T1000 (cell line): ENCODE measurements at places on chromosomes 1 and 21.

GRCh38 chr21:43734928-43735229, 15.9 kb downstream of the PDXK start:
- DNase-seq, result no peak

GRCh38 chr1:214067397-214067796, 79.6 kb downstream of the PROX1 start:
- DNase-seq, result no peak

DNA sequence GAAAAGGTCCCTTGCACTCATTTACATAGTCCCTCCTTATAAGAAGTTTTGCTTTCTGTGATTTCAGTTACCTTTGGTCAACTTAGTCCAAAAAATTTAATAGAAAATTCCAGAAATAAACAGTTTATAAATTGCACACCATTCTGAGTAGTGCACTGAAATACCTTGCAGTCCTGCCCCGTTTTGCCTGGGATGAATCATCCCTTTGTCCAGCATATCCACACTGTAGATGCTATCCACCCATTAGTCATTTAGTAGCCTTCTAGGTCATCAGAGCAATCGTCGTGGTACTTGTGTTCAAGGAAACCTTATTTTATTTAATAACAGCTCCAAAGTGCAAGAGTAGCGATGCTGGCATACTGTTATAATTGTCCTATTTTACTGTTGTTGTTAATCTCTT, 38.0 kb downstream of the SPRTN start:
- DNase-seq, result no peak

DNA sequence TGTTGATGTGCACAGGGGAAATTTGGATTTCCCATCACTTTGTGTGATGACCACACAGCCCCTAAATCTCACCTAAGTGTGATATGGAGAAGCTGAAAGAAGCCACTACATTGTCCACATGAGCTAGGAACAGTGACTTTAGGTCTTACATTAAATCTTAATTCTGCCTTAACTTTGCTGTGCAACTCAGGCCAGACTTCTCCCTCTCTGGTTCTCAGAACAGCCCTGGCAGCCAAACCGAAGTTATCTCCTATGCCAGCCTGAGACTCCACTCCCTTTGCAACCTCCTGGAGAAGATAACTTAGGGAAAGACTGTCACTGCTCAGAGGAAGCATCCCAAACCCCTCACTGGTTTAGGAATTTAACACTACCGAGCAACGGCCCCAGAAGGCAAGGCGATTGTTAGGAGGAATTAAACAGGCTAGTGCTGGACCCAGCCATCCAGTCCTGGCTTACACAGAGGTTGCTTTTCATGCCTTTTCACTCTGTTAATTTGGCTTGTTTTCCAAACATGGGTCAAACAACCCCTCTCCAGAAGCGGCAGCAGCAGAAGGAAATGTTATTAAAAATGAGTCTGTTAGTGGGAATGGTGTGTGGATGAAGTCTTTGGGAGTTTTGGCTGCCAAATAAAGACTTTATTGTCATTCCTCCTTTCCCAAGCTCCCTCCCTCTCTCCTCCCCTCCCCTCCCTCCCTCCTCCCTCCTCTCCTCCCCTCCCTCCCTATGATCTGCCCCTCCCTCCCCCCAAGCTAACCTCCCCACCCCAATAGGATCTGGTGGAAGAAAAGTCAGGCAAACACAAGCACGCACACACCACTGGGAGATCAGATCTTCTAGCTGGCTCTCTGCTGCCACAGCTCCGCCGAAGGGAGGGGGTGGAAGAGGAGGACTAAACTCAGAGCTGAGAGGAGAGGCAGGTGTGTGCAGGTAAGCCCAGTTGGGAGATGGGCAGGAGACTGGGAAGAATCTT, at the start of gene PRELP:
Gene PRELP, plus strand, starts transcription at position 795 of the 970 bp plus-strand sequence. CDS start 7,379 bp downstream, outside the sequence.
- DNase-seq, result no peak

DNA sequence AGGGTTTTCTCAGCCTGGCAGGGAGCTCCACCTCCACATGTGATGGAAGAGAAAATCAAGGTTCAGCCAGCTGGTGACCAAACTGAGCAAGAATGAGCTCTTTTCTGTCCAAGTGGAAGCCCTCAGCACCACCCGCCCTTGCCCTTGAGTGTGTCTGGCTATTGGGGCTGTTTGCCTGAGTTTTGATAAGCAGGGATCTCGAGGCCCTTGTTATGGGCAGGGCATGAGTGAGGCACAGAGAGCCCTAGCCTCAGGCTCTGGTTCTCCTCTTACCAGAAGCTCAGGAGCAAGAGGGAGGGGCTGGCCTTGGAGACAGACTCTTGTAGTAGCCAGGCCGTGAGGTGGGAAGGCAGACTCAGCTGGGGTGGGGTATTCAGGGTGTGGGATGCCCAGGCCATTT, 37.5 kb upstream of the ARF1 start:
- DNase-seq, result no peak

DNA sequence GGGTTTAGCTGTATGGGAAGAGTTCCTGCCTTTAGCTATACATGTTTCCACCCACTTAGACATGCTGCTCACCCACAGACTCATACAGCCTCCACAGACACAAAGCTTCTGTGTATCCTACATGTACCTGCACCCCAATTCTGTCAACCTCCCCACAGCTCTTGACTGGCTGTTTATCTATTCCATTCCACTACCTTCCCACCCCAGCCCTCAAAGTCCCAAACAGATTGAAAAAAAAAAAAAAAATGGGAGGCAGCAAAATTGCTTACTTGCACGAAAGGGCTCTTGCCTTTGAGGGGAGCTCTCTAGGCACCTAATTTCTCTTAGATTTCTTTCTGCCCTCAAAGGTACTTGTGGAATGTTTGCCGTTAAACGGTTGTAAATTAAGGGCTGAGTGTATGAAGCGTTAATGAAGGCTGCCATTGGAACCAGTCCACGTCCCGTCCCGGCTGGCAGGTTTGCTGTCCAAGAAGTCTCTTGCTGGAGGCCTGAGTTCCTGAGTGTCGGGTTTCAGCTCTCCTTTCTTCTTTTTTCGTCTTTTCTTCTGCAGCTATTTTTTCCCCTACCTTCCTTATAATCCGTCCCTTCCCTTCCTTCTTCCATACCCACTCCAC, 43.6 kb downstream of the PBX1 start:
- no peak for DNase-seq

- no peak for DNase-seq
Measured at GRCh38 chr1:97145321-97145956, 423.9 kb downstream of the PTBP2 start.

GRCh38 chr1:147247656-147248238, 5.3 kb downstream of the CHD1L start:
- DNase-seq, result no peak

GRCh38 chr1:213679153-213679552, 308.6 kb upstream of the PROX1 start:
- no peak for DNase-seq

GRCh38 chr1:62621907-62622306, 24.6 kb downstream of the ANGPTL3 start:
- DNase-seq, result peak; percentile 11

DNA sequence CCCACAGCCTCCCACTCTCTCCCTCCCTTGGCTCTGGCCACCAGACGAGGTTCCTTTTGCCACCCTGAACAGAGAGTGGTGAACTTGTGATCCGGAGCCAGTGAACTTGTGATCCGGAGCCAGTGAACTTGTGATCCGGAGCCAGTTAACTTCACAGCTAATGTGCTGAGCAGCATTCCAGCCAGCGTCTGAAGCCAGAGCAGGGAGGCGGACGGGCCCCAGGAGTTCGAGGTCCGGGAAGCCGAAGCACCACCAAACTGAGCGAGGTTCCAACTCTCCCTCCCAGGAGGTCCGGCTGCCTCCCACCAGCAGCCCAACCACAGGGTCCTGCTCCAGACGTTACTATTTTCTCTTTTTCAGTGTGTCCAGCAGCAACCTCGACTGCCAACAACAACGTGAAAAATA, 85.8 kb downstream of the SYF2 start:
- DNase-seq, result no peak

DNA sequence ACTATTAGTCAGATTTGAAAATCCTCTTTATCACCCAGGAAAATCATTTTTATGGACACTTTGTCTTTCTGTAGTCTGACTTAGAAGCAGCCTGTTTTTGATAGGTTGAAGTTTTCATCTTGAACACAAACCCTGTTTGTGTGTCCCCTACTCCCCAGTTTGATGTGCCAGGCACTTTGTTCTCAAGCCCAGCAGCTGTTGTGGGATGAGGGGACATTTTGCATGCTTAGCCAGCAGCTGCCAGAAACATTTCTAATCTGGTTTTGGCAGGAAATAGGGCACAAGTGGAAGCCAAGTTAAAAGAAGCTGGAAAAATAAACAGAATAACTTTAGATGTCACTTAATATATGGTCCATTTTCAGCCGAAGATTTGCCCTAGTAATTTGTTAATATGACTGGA, 29.9 kb downstream of the ACTN2 start:
- DNase-seq, result no peak

GRCh38 chr21:38848187-38848609, 42.5 kb downstream of the ETS2 start:
- no peak for DNase-seq

GRCh38 chr21:36419996-36420395, 34.8 kb downstream of the CHAF1B start:
- DNase-seq, result peak; percentile 38

- no peak for DNase-seq
Measured at GRCh38 chr1:94323311-94324177, 86.2 kb upstream of the ARHGAP29 start.

GRCh38 chr1:65174585-65174984, 26.6 kb downstream of the AK4 start:
- peak; percentile 42 for DNase-seq

DNA sequence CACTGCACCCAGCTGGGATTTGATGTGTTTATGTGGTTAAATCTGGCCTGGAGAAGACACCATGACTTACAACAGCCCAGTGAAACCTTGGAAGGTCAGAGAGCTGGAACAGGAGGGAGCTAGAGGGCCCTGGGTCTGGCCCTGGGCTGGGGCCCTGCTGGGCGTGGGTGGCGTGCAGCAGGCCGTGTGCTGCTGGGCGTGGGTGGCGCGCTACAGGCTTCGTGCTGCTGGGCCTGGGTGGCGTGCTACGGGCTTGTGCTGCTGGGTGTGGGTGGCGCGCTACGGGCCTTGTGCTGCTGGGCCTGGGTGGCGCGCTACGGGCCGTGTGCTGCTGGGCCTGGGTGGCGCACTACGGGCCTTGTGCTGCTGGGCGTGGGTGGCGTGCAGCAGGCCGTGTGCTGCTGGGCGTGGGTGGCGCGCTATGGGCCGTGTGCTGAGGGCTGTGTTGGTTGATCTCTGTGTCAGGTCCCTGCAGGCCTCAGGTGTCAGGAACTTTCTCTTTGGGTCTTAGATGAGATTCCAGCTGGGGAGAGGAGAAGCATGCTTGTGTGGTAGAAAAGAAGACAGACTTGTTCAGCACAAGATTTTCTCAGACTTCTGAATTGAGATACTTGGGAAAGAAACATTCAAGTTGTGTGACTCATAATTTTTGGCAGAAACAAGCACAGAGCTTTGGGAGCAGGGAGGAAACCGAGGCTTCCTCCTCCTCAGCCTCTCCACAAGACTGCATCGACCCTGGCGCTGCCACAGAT, 66.0 kb downstream of the COL18A1 start:
- DNase-seq, result no peak

GRCh38 chr1:109249654-109250401, 489 bp downstream of the CELSR2 start:
- no peak for DNase-seq

- DNase-seq, result no peak
Measured at GRCh38 chr1:195185321-195185720, 1422.9 kb downstream of the KCNT2 start.

DNA sequence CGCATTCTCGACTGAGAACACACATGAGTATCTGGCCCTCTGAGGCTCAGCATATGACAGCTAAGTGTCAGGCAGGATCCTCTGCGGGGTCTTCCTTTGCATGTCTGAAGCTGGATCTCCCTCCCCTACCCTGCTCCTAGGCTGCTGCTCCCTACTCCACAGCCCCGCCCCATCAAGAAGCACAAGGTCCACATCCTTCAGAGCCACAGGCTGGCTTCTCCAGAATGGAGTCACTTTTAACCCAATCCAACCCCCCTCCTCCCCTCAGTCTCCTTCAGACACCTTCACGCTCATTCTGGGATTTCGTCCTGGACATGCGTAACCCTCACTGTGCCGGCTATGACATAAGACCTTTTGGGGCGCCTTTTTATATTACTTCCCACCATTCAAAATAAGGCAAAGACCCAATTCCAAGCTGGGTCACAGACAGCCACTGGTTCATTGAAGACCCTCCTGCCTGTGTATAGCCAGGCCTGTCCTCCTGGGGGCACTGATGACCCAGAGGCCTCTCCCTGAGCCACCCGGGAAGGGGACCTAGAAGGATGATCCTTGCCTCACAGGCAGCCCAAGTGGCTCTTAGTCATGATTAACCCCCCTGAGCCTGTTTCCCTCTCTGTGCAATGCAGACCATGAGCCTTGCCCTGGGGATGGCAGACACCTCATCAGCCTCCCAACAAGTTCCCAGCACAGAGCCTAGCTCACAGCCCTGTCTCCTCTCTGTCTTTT, 4.7 kb downstream of the ADGRB2 start:
- no peak for DNase-seq

- DNase-seq, result no peak
Measured at GRCh38 chr1:233459470-233459945, 132.0 kb downstream of the MAP3K21 start.

GRCh38 chr1:209549443-209550205, 33.9 kb upstream of the CAMK1G start:
- DNase-seq, result no peak

DNA sequence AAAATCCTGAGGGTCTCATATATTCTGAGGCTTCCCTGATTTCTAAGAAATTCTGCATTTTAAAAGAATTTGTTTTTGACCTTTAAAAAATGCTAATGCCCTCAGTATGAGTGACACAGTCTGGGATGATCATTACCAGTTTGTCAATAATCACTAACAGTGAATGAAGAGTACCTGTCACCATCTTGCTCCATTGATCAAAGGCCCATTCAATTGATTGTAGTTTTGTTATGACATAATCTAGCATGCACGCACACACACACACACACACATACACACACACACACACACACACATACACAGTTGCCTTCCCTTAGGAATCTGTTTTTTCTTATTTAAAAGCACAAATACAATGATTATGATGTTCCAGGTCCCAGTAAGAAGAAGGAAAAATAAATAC, 250.4 kb downstream of the NFIA start:
- DNase-seq, result no peak

DNA sequence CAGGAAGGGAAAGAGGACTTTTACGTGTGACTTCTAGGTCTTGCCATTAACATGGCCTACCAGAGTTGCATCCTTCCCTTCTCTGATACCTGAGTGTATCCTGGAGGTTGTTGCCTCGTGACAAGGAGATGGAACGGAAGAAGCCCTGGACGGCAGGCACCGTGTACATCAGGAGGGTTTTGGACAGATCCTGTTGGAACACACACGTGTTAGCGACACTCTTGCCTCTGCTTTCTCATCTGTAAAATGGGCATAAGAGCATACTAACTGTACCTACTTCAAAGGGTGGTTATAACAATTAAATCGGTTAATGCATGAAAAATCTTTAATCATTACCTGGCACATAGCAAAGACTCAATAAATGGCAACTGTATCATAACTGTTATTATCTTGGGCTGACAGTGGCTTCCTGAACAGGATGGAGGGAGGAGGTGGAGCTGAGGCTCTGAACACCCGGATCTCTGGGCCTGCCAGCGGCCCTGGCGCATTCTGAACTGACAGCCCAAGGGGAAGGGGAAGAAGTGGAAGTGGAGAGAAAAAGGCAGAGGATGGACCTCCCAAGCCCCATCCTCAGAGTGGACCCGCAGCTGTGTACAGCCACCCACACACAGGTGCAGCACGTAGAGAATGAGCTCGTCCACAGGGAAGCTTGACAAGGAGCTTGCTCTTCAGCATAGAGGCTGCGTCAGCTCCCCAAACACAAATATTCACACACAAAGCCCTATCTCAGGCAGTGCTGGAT, 30.2 kb upstream of the EXOSC10 start:
- no peak for DNase-seq

GRCh38 chr21:25298512-25299491, 308.5 kb downstream of the MRPL39 start:
- DNase-seq, result no peak
